Activated CD4-positive, alpha-beta T cell treated with anti-CD3 and anti-CD28 coated beads, Interleukin-2, amount 50 U/mL, for 48 hours (primary cell): ENCODE measurements at places on chromosomes 13 and 19.

DNA sequence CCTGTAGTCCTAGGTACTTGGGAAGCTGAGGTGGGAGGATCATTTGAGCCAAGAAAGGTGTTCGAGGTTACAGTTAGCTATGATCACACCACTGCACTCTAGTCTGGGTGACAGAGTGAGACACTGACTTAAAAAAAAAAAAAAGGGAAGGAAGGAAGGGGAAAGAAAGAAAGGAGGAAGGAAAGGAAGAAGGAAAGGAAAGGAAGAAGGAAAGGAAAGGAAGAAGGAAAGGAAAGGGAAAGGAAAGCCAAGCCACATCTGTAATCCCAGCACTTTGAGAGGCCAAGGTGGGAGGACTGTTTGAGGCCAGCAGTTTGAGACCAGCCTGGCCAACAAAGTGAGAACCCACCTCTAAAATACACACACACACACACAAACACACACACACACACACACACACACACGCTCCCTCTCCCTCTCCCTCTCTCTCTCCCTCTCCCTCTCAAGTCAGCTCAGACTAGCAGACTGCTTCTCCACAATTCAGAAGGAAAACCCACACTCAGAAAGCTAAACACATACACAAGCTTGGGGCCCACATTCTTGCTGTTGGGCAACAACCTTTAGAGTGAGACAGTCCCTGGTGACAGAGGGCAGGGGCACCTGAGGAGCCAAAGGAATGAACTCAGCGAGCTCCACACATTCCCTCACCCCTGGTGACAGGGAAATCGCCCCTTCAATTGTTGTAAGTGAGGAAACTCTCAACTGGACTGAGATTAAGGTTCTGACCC is 2.7 kb downstream of the ZNF709 start:
- no peak for DNase-seq

- DNase-seq: no peak
Observed at GRCh38 chr13:45295536-45295935, 45.4 kb downstream of the TPT1 start.

GRCh38 chr19:29663861-29664752 is 1.2 kb upstream of the PLEKHF1 start:
- no peak for DNase-seq

GRCh38 chr19:36398571-36398970 is 19.6 kb upstream of the ZFP14 start:
- DNase-seq: no peak

- peak; percentile 86 for DNase-seq
Observed at GRCh38 chr19:18007044-18007916, 690 bp upstream of the ARRDC2 start.

DNA sequence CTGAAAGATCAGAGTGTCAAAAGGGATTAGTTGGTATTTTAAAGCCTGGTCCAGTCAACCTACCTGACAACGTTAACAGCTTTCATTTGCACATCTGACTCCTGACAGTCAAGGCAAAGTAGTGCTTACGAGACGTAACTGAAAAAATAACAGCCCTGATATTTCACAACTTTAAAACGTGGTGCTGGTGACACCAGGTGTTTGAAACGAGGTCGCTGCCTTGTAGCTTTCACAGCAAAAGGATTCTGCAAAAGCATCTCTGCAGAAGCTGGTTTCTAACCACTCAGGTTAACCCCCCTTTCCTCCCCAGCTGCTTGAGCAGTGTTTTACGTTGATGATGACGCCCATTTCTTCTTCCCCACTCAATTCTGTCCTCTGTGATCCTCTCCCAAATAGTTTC is 23.3 kb downstream of the GGACT start:
- DNase-seq: no peak

GRCh38 chr13:42638101-42638500 is 64.1 kb downstream of the TNFSF11 start:
- no peak for DNase-seq

- DNase-seq: no peak
Observed at GRCh38 chr13:24232037-24232436, 71.5 kb downstream of the SPATA13 start.

DNA sequence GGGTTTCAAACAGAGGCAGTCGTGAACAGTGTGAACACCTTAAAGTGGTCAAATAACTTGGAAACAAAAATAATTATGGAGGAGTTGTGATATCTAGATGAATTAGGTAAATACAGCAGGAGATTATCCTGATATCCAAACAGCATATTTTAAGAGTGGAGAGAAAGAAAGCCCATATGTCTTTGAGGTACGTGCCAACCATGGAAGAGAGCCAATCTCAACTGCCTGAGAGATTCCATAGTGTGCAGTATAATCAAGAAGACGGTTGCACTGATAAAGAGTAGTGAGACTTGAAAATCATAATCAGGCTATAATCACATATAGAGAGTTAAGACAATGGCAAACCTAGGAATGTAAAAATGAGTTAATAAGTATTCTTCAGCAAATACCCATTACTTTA is 472.8 kb upstream of the SLITRK5 start:
- no peak for DNase-seq

DNA sequence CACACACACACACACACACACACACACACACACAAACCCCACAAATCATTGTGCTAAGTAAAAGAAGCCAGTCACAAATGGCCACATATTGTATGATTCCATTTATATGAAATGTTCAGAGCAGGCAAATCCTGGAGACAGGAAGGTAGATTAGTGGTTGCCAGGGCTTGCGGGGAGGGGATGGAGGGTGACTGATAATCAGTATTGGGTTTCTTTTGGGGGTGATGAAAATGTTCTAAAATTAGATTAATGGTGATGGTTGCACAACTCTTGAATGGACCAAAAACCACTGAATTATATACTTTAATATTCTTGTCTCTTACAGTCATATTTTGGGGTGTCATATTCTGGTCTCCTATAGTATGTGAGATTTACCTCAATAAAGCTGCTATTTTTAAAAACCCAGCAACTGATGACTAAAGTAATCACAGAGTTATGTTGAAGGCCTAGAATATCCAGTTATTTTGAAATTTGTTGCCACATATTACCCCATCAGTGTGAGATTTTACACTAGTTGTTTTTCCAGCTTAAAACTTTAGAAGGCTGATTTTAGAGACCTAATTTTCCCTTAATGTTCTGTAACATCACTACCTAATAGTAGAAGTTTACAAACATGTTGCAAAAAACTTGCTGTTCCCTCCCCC is 20.3 kb downstream of the FLT1 start:
- DNase-seq: no peak

DNA sequence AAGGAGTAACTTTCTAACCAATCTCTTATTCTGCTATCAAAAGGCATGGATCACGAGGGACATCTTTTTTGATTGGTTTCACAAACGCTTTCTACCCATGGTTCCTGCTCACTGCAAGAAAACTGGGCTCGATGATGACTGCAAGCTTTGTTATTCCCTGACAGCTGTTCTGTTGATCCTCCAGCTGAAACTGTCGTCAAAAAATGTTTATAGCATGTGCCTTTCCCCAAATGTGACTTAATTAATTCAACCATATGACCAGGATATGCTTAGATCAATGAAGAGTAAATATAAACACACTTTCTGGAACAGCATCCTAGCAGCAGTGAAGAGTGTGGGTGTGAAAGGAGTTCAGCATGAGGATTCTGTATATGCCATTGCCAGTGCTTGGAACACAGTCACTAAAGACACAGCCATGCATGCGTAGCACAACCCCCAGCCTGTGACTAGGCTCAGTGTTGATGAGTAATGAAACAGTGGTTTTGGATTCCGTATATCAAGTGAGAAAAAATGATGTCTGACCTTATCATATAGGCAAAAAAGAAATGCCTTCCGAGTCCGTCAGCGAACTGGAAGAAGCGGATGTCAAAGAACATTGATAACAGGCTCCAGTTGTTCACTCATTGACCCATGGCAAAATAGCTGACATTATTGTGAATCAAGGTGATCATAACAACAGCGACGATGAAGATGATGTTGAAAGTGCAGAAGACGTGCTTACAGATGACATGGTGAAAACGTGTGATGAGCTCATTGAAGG is 347.4 kb downstream of the FGF9 start:
- DNase-seq: no peak

DNA sequence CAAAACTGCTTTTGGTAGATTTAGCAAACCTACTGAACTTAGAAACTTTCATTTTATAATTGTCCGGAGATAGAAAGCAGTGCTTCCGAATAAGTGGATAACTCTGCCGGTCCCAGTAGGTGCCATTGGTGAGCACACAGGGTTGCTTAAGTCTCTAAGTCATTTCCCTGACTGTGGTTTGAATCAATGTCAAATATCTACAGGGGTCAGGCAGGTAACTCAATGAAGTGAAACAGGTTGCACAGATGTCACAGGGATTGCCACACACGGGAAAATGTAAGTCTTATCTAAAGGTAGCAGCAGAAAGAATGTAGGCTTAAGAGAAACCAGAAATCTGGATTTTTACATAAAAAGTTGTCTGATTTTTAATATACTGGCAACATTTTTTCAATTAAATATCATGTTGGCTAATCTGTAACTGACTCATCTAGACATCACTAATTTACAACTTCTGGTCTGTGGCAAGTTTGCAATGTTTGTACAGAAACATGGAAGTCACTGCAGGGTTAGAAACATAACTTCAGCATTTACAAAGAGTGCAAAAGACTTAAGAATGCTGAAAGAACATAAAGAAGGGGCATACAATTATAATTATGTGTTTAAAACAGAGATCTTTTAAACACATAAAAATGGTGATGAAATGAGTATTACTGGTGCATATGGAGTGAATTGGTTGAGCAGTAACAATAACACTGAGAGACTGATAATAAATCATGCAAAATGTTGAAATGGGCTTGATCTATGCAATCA is 14.3 kb upstream of the LRRC63 start:
- DNase-seq: no peak

GRCh38 chr13:113342820-113343691 is 20.9 kb downstream of the GRTP1 start:
- no peak for DNase-seq

DNA sequence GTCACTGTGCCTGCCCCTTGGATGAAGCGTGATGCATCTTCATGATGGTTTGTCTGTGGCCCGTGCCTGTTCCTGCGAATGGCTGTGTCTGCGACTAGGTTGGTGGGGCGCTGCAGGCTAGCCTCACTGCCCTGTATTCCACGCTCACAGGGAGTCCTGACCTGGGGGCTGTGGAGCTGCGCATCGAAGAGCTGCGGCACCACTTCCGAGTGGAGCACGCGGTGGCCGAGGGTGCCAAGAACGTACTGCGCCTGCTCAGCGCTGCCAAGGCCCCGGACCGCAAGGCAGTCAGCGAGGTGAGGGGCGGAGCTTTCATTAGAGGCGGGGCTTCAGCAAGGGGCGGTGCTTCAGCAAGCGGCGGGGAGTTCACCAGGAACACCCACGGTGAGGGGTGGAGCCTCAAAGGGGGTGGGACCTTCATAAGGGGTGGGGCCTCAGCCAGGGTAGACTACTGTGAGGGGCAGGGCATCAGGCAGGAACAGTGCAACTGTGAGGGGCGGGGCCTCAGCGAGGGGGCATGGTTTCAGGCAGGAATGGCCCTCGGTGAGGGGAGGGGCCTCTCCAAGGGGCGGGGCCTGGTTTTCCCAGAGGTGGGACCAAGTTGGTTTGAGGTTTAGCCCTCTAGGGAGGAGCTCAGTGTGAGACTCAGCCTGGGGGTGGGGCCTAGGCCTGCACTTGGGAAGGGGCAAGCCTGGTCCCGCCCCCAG is 17.2 kb downstream of the PKN1 start:
- peak; percentile 81 for DNase-seq

- DNase-seq: no peak
Observed at GRCh38 chr19:5977222-5977784, 637 bp downstream of the RANBP3 start.

- DNase-seq: no peak
Observed at GRCh38 chr13:83845106-83845505, 37.2 kb downstream of the SLITRK1 start.

GRCh38 chr19:33492951-33493350 is 28.6 kb downstream of the PEPD start:
- DNase-seq: no peak

GRCh38 chr19:13428352-13428751 is 77.9 kb downstream of the CACNA1A start:
- DNase-seq: peak; percentile 17

- DNase-seq: peak; percentile 46
Observed at GRCh38 chr19:4083677-4084546, 17.2 kb upstream of the ZBTB7A start.

DNA sequence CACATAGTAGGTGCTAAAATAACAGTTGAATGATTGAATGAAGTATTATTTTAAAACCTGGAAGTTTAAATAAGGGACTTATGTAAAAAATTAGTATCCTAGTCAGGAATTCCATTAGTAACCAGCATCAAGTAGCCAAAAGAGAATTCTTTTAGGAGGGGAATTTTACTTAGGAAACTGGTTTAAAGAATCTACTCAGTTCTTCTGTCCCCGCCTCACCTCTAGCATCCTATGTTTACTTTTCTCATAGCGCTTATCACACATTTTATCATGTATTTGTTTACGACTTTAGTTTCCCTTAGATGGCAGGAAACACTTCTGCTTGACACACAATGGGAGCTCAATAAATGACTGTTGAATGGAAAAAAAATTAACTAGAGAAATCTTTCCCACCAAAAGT is 229.0 kb downstream of the KLF5 start:
- DNase-seq: no peak

DNA sequence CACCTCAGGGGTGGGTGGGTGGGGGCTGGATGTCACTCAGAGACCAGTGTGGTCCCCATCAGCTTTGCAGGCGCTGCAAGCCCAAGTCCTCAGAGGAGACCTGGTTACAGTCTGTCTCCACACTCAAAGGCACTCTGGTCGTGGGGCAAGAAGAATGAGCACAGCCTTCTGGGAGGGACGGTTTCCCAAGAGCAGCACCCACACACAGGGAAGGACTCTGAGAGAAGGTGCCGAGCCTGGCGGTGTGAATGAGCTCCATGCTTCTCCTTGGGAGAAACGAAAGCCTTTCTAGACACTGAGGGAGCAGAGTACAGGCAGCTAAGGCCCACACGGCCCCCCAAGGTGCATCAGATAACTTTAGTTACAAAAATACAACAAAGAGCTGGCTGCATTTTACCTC is 473.6 kb downstream of the FOXO1 start:
- no peak for DNase-seq

- DNase-seq: no peak
Observed at GRCh38 chr13:28558567-28558966, 63.6 kb upstream of the FLT1 start.

DNA sequence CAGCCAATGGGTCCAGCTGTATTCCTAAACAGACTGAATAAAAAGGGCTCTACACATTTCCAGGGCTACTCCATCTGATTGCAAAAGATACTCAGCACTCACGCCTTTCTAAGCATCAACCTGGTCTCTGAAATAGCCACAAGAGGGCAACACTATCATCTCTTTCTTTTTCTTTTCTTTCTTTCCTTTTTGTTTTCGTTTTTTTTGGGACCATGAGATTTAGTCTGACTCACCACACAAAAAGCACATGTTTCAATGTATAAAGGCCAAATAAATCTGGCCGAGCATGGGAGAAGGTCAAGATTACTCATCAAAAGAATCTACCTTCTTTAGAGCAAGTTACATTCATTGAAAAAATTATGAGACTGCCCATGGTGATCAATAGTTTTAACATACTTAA is 805.6 kb upstream of the ARGLU1 start:
- no peak for DNase-seq

GRCh38 chr19:1145635-1146411 is 28.2 kb downstream of the SBNO2 start:
- no peak for DNase-seq
